Activated naive CD4-positive, alpha-beta T cell treated with anti-CD3 and anti-CD28 coated beads for 36 hours (primary cell): ENCODE measurements at places on chromosomes 6 and 20.

GRCh38 chr6:686497-686896, 6.4 kb downstream of the EXOC2 start:
- DNase-seq = no peak

DNA sequence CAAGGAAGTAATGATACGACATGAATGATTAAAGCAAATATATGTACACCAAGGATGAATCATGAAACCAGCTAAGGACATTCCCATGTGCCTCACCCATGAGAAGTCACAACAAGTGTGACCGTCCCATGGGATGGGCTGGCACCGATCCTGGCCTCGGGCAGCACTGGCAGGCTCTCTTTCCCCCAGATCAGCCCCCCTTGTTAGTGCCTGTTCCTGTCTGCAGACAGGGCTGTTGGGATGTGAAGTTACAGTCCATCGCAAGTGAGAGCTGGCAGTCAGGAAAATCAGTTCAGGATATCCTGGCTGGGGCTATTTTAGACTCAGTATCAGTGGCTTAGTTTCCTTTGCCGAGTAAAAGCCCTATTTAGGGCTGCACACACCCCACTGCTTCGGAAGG, 129.2 kb upstream of the SNX9 start:
- DNase-seq = no peak

- DNase-seq = no peak
These were observed 667.6 kb downstream of the TENT5A start for GRCh38 chr6:81084776-81085430.

GRCh38 chr6:90040931-90041330, 146.7 kb downstream of the GJA10 start:
- DNase-seq = no peak

- DNase-seq = no peak
These were observed 50.7 kb downstream of the NOX3 start for GRCh38 chr6:155404937-155405336.

DNA sequence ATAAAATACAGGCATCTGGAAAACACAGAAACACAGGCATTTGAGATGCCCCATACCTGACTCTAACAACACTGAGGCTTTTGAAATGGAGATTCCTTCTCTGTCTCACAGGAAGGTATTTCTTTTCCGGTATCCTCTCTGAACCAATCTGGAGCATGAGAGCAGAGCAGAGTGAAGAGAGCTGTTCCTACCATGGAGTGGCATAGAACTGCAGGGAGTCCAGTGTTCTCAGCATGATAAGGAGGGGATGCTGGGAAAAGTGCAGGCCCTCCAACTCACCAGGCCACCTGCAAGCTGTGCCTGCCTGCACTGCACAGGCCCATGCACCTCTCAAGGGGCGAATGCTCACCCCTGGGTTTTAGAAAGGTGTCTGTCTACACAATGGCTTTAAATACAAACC, 89.2 kb downstream of the FOXA2 start:
- DNase-seq = no peak

DNA sequence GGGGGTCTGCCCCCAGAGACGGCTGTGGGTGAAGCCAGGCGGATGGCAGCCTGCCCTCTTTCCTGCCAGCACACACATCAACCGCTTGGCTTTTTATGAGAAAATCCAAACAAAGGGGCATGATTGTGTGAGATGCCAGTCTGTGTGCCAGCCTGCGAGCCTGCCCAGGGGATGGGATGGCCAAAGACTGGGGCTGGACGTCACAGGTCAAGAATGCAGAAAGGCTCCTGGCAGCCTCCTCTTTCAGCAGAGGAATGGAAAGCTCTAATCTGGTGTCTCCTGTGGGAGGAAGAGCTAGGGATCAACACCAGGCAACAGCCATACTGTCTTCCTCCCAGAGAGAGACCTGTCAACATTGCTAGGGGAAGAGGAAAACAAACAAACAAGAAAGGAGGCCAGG, 15.8 kb downstream of the TUBB2B start:
- DNase-seq = no peak

- no peak for DNase-seq
These were observed 48.8 kb downstream of the MAPK14 start for GRCh38 chr6:36076178-36077063.

DNA sequence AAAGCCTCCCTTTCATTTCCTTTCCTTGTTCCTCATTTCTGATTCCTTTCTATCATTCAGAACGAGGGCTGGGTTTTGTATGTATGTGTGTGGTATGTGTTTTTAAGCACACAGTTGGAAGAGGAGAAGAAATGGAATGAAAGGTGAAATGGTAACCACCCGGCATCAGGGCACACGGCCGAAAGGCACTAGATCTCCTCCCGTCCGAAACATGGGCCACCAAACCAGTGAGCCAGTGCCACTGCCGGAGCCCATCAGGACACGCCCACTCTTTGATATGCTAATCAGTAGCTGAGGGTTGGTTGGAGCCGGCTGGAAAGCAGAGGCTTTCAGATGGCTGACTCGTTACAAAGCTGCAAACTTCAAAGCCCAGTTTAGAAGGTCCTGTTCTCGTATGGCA, 228.6 kb upstream of the JARID2 start:
- DNase-seq = peak; percentile 28

- DNase-seq = peak; percentile 78
These were observed 222.4 kb upstream of the JARID2 start for GRCh38 chr6:15023448-15023847.

- no peak for DNase-seq
These were observed 7.0 kb downstream of the ADTRP start for GRCh38 chr6:11771473-11772048.

DNA sequence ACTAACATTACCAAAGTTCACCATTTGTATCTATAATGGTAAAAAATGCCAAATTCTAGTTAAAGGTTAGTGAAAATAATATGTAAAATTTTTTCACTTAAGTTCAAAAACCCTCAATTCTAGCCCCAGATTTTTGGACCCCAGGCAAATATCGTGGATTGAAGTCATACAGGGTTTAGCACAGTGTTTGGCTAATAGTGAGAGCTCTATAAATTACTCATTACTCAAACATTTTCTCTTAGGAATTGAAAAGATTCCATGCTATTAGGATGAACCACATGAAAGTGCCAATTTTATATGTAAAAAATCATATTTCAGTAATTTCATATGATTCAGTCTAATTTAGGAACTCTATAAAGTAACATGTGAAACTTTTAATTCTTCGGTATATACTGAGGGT, 170.3 kb upstream of the PREP start:
- no peak for DNase-seq

- no peak for DNase-seq
These were observed 5.0 kb upstream of the MYT1 start for GRCh38 chr20:64159286-64159680.
